ENCODE measurements at places on chromosomes 16 and 17. TPM values are rescaled to one million over a fixed set of nuclear protein-coding genes. Genes with fewer than 3 reads are reported as not detected.

GRCh38 chr16:86319585-86320236, 190.6 kb upstream of the FOXF1 start:
- H3K4me3 ChIP-seq = no peak overlapping the region
- no peak overlapping the region for H3K27ac ChIP-seq
- no peaks in the 10 kb centered on the region for H3K36me3 ChIP-seq
- no peaks in the 10 kb centered on the region for H3K27me3 ChIP-seq
- no peaks in the 10 kb centered on the region for H3K4me1 ChIP-seq

DNA sequence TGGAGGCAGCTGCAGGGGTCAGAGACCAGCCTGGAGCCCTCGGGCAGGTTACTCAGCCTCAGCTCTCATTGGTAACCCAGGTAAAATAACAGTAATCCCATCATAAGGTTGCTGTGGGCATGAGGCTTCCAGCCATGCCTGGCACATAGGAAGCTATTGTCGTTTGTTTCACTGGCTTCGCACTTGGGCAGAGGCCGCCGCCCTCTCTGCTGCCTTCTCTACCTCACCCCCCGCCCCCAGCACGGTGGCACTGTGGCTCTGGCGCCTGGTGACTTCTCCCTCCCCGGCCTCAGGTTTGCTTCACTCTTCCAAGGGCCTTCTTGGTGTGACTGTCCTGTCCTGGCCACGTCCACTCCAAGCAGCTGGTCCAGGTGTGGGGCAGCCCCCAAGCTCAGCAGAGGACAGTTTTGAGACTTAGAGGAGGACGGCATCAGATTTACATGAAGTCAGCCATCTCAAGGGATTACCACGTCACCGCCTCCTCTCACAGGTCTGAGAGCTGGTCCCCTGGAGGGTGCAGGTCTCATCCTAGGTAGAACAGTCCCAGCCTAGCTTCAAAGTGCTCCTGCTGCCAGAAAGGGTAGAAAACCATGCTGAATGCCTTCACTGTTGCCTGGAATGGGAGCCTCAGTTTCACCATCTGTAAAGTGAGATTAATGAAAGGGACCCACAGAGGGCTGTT, 34.8 kb downstream of the SREBF1 start:
- no peak overlapping the region for H3K27ac ChIP-seq
- peaks cover 42% of the 10 kb centered on the region for H3K4me1 ChIP-seq
- peaks cover 39% of the 10 kb centered on the region for H3K36me3 ChIP-seq
- no peak for DNase-seq
- H3K4me3 ChIP-seq = no peak overlapping the region
- no peaks in the 10 kb centered on the region for H3K27me3 ChIP-seq

USP32 gene
- 24.5 TPM for total RNA-seq

DNA sequence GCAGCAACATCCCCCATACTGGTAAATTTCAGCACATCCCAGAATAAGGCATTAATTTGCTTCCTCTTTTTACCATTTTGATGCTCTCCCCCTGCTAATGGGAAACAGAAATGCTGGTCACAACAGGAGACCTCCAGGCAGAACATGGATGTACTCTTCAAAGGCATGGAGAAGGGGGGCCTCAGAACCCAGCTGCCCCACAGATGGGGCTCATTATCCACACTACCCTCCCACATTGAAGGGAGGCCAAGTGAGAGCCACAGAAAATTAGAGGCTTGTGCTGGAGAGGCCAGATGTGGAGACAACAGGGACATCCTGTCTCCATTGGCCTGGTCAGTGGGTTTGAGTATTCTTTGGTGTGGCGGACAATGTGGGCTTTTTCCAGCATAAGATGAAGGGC, 150.1 kb upstream of the CDH11 start:
- no peak for DNase-seq
- no peak overlapping the region for H3K4me3 ChIP-seq
- no peaks in the 10 kb centered on the region for H3K27me3 ChIP-seq
- no peaks in the 10 kb centered on the region for H3K36me3 ChIP-seq

DNA sequence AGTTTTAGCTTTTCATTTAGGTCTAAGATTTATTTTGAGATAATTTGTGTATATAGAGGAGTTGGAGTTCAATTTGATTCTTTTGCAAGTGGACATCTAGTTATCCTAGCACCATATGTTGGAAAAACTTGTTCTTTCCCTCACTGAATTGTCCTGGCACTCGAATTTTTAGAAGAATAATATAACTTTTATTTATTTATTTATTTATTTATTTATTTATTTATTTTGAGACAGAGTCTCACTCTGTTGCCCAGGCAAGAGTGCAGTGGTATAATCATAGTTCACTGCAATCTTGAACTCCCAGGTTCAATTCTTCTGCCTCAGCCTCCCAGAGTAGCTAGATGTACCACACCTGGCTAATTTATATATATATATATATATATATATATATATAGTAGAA, 29.4 kb downstream of the PPM1E start:
- no peak for DNase-seq
- H3K36me3 ChIP-seq = no peaks in the 10 kb centered on the region
- no peaks in the 10 kb centered on the region for H3K27me3 ChIP-seq

CBX8 gene
- 2.7 TPM for total RNA-seq

- H3K27me3 ChIP-seq = no peaks in the 10 kb centered on the region
- no peak overlapping the region for H3K27ac ChIP-seq
- no peak overlapping the region for H3K4me3 ChIP-seq
- DNase-seq = no peak
- no peaks in the 10 kb centered on the region for H3K36me3 ChIP-seq
Measured at GRCh38 chr16:78952630-78953029, 647.9 kb downstream of the MAF start.

CCR7 gene
- not detected for total RNA-seq

DNA sequence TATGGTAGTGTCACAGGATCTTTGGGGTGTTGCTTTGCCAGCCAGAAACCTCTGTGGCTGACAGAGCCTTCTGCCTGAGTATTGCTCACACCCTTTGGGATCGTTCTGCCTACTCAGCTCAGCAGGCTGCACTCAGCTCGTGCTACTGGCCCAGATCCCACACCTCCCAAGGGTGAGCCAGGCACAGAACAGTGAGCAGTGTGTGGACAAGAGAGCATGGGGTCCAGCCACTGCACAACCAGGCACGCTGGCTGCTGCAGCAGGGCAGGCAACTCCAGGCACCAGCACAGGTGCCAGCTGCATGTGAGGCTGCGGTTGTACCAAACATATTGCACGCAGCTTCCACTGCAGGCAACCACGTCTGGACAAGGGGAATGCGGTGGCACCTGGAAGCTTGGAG, 84.9 kb downstream of the CYB561 start:
- no peak for DNase-seq
- H3K27me3 ChIP-seq = no peaks in the 10 kb centered on the region
- H3K4me1 ChIP-seq = peaks cover 15% of the 10 kb centered on the region
- no peak overlapping the region for H3K27ac ChIP-seq

KIFC3 gene
- 59.5 TPM for total RNA-seq
